ENCODE measurements at places on chromosomes 16 and 17. TPM values are rescaled to one million over a fixed set of nuclear protein-coding genes. Genes with fewer than 3 reads are reported as not detected.

LDHD gene
- total RNA-seq, result 0.46 TPM

PRR35 gene
- total RNA-seq, result 0.13 TPM

CCL7 gene
- total RNA-seq, result 0.25 TPM

RSKR gene
- total RNA-seq, result 2.5 TPM

CCL15 gene
- not detected for total RNA-seq

PLA2G10 gene
- not detected for total RNA-seq

CFAP119 gene
- 7.7 TPM for total RNA-seq

CCL14 gene
- total RNA-seq, result not detected

ALDOA gene
- 1,838 TPM for total RNA-seq

FBXW10 gene
- 1.1 TPM for total RNA-seq

HOXB7 gene
- 30.8 TPM for total RNA-seq

SLC47A1 gene
- total RNA-seq, result 23.5 TPM

RBFOX1 gene
- total RNA-seq, result not detected

CDRT15L2 gene
- total RNA-seq, result not detected

SMTNL2 gene
- 1.3 TPM for total RNA-seq

NUP85 gene
- total RNA-seq, result 92.5 TPM

NMT1 gene
- total RNA-seq, result 390 TPM

KRT33B gene
- not detected for total RNA-seq

RRAD gene
- total RNA-seq, result 25.4 TPM

SBK1 gene
- 0.22 TPM for total RNA-seq

MYH13 gene
- not detected for total RNA-seq

CNGB1 gene
- 0.03 TPM for total RNA-seq

MMP25 gene
- 0.90 TPM for total RNA-seq

PARD6A gene
- 2.4 TPM for total RNA-seq

ACSM3 gene
- 3.1 TPM for total RNA-seq

ZG16 gene
- not detected for total RNA-seq

RPAIN gene
- total RNA-seq, result 31.4 TPM

Data from A549 treated with GW870086 at 1 μM for 4 hours (cell line).